NCI-H524 (cell line): ENCODE measurements at places on chromosomes 2 and 18.

GRCh38 chr18:76398295-76398694 lies 96.7 kb downstream of the ZNF516 start:
- no peak for DNase-seq

GRCh38 chr2:33210626-33211025 lies 263.9 kb downstream of the LTBP1 start:
- no peak for DNase-seq

DNA sequence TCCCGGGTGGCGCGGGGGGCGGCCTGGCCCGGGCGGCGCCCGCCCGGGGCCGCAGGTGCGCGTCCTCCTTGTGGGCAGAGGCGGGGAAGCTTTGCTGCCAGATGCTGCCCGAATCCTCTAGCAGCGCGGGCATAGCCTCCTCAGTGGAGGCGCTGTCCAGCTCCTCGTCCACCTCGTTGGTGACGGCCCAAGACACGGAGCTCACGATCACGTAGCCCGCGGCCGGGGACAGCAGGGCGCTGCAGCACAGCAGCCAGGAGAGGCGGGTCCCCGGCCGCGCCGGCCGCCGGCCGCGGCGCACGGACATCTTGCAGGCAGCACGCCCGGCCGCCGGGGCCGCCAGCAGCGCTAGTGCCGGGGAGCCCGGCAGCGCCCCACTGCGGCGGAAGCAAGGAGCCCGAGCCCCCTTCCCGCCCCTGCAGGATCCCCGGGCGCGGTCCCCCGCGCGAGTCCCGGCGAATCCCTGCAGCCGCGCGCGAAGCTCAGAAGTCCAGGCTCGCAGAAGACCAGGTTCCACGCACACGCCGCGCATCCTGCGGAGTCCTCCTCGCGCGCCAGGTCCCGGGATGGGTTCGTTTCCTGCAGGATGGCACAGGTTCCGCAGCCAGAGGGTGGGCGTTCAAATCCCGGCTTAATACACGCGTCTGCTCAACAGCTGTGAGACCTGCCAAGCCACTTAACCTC lies at the start of gene CREG2:
Gene CREG2 (minus strand): TSS at position 353 of the 684 bp plus-strand sequence. CDS start 46 bp downstream, at position 307.
- peak; percentile 75 for DNase-seq

- DNase-seq: no peak
Measured at GRCh38 chr2:29012211-29012681, 31.1 kb downstream of the TOGARAM2 start.

DNA sequence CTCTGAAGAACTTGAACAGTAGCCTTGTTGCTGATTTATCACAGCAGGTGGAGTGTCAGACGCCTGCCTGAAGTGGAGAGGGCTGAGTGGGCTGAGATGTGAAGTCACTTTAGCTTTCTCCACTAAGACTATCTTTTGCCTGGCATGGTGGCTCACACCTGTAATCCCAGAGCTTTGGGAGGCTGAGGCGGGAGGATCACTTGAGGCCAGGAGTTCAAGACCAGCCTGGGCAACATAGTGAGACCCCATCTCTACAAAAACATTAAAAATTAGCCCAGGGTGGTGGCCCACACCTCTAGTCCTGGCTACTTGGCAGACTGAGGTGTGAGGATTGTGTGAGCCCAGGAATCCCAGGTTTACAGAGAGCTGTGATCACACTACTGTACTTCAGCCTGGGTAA lies 60.6 kb upstream of the TTC39C start:
- DNase-seq: no peak

GRCh38 chr2:127158614-127159290 lies 51.8 kb upstream of the BIN1 start:
- no peak for DNase-seq

DNA sequence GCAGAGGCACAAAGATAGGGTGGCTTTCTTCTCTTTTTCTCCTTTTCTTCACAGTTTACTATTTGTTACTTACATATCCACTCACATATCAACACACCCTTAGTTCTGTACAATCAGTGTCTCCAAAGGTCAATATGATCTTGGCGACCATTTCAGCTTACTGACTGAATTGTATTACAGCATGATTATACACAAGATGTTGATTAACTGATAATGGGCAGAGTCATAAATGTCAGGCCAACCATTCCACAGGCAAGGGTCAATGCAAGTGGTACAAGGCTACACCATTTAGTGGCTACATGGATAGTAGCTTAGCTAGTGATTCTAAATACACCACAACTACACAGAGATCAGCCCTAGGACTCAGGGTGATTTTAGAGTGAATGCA lies 20.4 kb upstream of the SP3 start:
- DNase-seq: no peak
